Natural killer cell treated with Interleukin-12 subunit alpha and Interleukin-12 subunit beta and Interleukin-15 and Interleukin-18, amount 100 ng/mL, for 72 hours (primary cell): ENCODE measurements at places on chromosomes 5 and 9.

DNA sequence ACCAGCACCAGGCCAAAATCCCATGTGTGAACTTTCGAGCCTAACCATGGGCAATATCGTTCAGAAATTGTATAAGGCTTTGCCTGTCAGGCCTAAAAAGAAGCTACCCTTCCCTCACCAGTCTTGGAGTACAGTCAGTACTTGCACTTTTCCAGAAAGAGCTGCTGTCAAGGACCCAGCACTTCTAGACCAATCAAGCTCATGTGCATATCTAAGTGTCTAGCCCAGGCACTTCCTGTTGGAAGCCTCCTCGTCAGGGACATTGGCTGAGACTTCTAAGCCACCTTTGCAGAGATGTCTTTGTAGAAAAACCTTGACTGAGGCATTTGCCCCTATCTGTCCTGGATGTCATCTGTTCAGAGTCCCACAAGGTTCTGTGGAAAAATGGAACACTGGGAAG lies 1930.5 kb downstream of the EFNA5 start:
- no peak for DNase-seq

DNA sequence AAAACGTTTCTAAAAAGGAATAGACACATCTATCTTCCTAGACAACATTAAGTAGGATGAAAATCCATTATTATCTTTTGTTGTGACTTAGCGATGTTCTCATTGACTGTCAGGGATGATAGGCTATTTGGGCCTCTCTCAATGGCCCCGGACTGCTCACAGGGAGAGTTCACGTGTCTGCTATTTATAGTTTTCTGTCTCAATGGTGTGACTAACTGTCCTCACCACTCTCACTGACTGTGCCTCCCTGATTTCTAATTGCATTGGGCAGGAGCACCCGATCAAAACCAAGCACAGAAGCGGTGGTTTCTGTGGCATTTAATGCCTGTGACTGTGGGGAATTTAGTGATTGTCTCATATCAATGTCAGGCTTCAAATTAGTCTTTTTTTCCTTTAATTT lies 286.7 kb upstream of the KLF9 start:
- no peak for DNase-seq

DNA sequence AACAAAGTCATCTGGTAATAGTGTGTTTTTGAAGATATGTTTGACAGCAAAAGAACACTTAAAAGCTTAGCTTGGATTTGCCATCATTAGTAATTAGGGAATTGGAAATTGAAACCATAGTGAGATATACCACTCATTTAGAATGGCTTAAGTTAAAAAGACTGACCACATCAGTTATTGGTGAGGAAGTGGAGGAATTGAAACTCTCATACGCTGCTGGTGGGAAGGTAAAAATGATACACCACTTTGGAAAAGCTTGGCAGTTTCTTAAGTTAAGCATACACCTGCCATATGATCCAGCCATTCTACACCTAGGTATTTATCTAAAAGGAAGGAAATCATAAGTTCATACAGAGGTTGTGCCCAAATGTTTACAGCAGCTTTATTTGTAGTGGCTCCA lies 213.2 kb downstream of the TRIO start:
- no peak for DNase-seq

DNA sequence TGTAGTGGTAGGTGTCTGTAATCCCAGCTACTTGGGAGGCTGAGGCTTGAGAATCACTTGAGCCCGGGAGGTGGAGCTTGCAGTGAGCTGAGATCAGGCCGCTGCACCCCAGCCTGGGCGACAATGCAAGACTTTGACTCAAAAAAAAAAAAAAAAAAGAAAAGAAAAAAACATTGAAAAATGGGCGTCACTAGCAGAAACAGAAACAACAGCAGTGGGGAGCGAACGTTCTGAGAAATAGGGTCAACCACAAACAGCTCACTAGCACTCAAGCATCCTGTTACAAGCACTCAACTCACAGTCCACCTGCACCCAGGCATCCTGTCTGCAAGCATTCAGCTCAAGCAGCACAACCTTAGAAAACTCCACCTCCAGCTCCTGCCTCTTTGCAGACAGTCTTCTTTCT lies 17.2 kb downstream of the TRIM14 start:
- peak; percentile 84 for DNase-seq

- no peak for DNase-seq
Observed at GRCh38 chr9:120713257-120714087, 798 bp downstream of the MEGF9 start.

- no peak for DNase-seq
Observed at GRCh38 chr5:5154733-5155132, 14.6 kb downstream of the ADAMTS16 start.

GRCh38 chr9:112809351-112809848 lies 58.8 kb downstream of the SNX30 start:
- DNase-seq = no peak

GRCh38 chr9:113219186-113219936 lies 1.7 kb downstream of the FKBP15 start:
- no peak for DNase-seq

DNA sequence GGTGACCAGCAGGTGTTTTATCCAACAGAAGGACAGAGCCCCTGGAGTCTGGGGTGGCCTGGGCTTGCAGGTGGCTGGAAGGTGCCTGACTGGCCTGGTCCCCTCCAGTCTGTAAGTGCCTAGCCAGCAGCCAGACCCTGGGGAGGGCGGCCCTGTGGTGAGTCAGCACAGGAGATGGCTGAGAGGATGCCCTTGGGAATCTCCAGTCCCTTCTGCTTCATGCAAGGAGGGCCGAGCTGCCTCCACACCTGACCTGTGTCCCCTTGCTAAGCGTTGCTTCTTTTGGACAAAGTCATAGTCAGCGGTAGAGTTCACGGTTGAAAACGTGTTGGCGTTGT lies 20.2 kb downstream of the OBP2B start:
- DNase-seq = no peak

- DNase-seq = no peak
Observed at GRCh38 chr9:79431019-79431679, 140.6 kb upstream of the TLE4 start.

DNA sequence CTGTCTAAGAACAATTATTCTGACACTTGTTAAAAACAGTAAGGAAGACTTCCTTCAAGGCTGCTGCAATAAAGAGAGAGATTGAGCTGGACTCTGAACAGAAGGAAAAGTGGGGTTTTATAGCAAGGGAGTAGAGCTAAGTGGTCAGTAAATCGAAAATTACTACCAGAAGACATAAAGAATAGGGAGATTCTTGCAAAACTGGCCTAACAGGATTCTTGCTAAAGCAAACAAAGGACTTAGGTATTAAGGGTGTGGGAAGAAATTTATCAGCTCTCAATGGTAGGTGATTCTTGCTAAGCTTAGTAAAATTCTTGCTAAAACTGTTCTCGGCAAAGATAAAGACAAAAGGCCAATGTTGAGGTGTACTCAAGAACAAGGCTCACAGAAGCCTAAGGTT lies 300.5 kb downstream of the SLCO4C1 start:
- DNase-seq = no peak

GRCh38 chr5:54669285-54669684 lies 151.7 kb downstream of the SNX18 start:
- no peak for DNase-seq

- no peak for DNase-seq
Observed at GRCh38 chr5:125348221-125348692, 601.8 kb upstream of the ZNF608 start.

- DNase-seq = no peak
Observed at GRCh38 chr9:137465720-137466388, 6.7 kb upstream of the NSMF start.

- DNase-seq = no peak
Observed at GRCh38 chr5:135221696-135222095, 177.3 kb downstream of the MACROH2A1 start.

- no peak for DNase-seq
Observed at GRCh38 chr9:134059661-134060395, 8.0 kb downstream of the BRD3 start.

DNA sequence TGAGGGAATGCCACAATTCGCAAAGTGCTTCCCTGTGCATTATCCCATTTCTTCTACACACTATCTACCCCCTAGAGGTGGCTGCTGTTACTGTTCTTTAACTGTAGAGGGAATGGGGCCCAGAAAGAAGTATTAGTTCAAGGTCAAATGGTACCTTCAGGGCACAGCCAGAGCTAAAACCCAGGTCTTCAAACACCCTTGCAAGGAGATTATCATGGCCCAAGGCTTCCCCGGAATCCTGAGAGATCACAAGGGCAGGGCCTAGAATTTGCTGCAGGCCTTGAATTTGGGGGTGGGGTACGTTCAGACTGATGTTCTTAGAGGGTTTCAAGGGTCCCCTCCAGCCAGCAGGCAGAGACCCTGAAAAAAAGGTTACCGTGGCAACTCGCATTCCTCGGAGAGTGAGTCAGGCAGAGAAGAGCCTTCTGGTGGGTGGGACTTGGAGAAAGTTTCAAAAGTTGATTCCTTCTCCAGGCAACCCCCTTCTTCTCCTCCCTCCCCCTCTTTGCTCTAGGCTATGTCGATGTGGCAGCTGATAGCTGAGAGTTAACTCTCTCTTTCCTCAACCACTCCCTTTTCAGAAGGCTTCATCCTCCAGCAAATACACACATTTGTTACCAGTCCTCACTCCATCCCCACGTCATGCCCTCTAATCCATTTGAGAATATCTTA lies 1.9 kb downstream of the SPARC start:
- no peak for DNase-seq

DNA sequence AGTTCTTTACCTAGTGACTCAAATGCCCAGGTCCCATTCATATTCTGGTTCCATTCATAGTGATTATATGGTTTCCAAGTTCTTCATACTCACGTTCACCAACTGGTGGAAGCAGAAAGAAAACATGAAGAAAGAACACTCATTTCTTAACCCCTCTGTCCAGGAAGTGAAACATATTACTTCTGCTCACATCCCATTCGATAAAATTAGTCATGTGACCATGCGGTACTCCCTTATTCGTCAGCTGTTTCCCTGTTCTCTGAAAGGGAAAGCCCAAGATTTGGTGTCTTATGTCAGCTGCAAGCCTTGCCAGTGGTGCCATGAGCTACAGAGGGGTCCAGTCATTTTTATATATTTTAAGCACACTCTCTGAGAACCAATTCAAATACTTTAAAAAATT lies 387.0 kb upstream of the DMAC1 start:
- DNase-seq = no peak

DNA sequence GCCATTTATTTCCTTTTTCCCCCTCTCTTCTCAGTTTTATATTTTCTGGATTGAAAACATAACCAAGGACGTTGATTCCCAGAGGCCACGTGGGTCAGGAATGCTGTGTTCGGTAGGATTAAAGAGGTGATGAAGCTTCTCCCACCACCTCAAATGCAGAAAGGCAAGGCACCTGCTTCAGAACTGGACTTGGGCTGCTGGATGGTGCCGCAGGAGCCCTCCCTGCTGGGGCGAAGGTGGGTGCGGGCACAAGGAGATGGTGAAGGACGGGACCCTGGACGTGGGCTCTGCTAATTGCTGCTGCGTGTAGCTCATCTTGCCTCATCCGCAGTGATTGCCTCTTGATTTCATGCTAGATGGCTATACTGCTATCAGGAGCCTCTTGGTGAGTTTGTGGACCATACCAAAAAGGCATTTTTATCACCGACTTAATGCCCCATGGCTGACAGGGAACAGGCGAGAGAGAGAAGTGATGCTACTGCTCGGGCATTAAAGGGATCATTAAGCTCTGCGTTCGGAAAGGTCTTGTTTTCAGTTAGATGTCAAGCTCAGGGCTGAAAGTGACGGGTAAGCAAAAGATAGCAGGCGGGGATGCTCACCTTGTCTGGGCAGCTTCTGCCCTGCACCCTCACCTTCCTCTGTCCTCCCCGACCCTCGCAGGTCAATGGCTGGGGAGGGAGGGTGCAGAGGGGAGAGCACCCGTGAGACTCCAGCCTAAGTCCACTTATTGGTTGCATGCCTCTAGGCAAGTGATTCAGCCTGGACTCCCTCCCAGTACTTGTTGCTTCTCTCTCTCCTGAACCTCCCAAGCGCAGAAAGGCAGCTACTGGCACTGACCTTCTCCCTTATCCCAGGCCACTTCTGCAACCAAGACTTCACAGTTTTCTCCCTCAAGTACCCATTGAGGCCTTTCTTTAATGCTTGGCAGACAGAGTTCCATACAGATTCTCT lies 71.6 kb upstream of the FSTL4 start:
- no peak for DNase-seq

DNA sequence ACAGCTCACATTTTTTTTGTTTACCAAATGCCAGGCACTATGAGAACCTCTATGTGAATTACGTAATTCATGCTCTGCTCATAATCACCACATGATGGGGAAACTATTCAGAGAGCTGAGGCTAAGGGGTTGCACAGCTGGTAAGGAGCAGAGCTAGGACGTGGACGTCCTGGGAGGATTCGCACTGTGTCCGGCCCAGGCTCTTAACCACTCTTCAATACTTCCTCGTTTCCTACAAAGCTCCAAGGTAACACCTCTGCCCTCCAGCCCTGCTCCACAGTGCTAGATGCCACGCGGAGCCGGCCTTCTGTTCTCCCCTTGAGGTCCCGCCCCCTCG lies 8.7 kb downstream of the PHF19 start:
- no peak for DNase-seq

DNA sequence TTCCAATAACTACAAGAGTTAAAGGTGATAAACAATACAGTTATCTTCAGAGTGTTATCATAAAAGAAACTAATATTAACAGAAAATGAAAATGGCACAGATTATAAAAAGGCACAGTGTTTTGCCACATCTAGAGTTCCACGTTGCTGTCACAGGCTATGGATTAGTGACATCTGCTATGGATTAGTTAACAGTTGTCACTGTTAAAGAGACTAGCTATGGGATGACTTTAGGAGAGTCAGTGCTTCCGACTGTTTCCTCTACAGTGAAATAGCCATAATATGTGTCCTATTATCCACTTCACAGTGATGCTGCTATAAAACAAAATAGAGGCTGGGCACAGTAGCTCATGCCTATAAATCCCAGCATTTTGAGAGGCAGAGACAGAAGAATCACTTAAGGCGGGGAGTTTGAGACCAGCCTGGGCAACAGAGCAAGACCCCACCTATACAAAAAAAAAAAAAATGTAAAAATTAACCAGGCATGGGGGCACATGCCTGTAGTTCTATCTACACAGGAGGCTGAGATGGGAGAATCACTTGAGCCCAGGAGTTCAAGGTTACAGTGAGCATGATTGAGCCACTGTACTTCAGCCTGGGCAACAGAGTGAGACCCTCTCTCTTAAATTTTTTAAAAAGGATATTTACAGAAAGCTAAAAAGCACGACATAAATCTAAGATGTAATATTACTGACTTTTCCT lies 19.7 kb downstream of the MAPKAP1 start:
- DNase-seq = no peak

DNA sequence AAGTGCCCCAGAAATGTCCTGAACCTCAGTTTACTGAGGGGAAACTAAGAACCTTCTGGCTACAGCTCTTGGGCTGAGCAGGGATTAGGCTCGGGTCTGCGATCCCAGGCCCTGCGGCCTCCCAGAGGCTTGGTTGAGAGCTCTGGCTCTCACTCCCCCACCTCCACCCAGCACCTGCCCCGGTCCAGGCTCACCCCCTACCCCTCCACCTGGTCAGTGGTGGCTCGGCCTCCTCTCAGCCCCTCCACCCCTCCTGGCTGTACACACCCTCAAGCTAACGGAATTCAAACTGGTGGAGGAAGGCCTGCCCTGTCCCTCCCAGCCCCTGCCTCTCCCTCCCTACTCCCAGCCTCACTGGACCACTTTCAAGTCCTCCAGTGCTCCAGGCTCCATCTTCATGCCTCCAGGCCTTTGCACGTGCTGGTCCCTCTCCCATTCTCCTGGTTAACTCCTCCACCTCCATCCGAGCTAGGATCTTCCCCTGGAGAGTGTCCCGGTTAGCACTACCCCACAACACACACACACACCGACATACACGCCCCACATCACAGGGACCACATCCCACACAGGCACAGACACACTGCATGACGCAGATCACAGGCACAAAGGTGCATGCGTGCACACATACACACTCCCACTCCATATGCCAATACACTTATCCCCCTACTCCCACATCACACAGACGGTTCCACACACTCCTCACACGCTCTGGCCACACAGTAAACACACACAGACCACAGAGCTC lies 130.9 kb downstream of the C9orf50 start:
- DNase-seq = no peak
